RKO (cell line): ENCODE measurements at places on chromosomes 6 and 20.

- no peak for DNase-seq
Observed at GRCh38 chr6:156957931-156958547, 180.9 kb downstream of the ARID1B start.

DNA sequence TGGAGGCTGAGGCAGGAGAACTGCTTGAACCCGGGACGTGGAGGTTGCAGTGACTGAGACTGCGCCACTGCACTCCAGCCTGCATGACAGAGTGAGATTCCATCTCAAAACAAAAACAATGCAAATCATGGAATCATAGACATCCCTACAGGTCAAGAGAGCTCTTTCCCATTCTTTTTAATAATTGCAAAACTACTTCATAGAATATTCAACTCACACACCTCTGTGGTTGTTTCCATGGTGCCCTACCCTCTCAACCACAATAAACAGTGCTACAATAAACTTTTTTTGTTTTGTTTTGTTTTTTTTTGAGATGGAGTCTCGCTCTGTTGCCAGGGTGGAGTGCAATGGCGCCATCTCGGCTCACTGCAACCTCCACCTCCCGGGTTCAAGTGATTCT, 11.8 kb upstream of the ADNP start:
- DNase-seq, result no peak

GRCh38 chr6:11067348-11067747, 23.2 kb upstream of the ELOVL2 start:
- DNase-seq, result no peak

- DNase-seq, result peak; percentile 45
Observed at GRCh38 chr20:46368902-46369268, 37.5 kb downstream of the ELMO2 start.

DNA sequence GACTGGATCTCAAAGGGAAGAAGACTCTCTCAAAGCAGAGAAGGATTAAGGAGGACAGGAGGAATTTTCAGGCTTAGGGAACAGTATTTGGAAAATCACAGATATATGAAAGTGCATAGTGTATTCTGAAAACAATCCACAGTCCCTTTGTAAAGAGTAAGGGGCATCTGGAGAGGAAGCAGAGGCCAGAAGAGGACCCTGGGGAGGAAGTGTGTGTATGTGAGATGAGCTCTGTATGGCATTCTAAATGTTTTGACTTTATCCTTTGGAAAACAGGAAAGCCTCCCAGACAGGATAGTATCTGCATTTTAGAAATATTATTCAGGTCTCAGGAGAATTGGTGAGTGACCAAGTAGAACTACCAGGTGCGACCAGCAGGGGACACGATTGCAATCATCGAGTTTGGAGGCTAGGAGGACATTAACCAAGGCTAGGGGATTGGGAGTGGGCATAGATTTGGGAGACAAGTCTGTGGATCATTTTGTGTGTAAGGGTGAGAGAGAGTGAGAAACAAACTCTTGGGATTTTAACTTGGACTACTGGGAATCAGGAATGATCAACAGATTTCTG, 38.3 kb upstream of the FAM184A start:
- DNase-seq, result no peak

DNA sequence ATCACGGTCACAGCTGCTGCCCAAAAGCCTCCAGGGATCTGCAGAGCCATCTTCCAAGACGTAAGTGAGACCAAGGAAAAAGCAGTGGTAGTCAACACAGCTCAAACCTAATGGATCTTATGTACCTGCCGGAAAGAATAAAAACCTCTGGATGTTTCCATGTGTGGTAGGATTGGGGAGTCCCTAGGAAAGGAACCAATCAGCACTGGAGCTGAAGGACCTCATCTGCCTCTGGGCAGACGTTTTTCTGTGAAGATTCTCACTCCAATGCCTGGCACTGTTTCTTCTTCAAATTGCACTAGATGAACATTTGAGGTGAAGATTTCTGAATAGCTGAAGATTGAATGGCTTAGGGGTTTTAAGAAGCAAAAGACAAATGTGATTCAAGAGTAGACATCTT, at the start of gene HLA-DQB2:
Gene HLA-DQB2 (minus strand): TSS at position 112 of the 400 bp plus-strand sequence. CDS start 62 bp downstream, at position 50.
- no peak for DNase-seq

GRCh38 chr6:50825375-50826036, 6.8 kb downstream of the TFAP2B start:
- DNase-seq, result no peak

DNA sequence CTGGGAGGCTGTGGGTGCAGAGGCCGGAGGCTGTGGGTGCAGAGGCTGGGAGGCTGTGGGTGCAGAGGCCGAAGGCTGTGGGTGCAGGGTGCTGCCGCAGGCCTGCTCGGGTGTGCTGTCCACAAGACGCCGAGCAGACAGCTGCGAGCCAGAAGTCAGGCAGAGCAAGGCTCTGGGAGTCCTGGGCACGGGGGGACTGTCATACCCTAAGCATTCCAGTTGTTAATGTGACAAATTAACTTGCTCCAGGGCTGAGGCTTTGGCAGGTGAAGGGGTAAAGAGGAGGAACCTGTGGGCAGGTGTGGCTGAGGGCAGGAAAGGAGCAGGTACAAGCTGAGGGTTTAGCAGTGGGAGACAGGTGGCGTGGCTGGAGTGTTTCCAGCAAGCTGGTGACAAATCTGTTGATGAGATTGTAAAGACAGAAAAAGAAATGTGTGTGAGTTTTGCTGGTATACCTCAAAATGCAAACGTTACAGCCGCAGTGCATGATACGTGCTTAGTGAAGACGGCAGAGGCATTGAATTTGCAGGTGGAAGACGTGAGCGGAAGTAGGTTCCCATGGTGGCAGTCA, 14.2 kb upstream of the ADRM1 start:
- no peak for DNase-seq

GRCh38 chr20:38890497-38890818, 35.8 kb upstream of the FAM83D start:
- DNase-seq, result no peak

DNA sequence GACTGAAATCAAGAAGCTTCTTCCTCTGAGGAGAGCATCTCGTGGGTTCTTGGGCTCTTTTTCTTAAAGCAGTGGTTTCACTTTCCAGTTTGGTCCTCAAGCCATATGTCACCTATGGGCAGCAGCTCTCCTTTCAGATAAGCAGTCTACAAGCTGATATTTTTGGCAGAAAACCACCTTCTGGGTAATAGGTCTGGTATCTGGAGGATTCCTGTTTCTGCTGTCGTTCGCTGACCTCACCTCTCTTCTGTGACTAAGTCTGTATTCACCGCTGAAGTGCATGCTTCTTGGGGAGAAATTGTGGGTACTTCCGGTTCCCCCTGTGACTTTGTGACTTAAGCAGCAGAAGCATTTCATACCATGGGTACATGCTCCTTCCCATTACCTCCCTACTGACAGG, 193.6 kb downstream of the EDN1 start:
- peak; percentile 88 for DNase-seq

GRCh38 chr6:125197795-125198269, 44.3 kb downstream of the TPD52L1 start:
- DNase-seq, result no peak

GRCh38 chr20:2397091-2397490, 16.4 kb downstream of the TGM6 start:
- DNase-seq, result no peak

DNA sequence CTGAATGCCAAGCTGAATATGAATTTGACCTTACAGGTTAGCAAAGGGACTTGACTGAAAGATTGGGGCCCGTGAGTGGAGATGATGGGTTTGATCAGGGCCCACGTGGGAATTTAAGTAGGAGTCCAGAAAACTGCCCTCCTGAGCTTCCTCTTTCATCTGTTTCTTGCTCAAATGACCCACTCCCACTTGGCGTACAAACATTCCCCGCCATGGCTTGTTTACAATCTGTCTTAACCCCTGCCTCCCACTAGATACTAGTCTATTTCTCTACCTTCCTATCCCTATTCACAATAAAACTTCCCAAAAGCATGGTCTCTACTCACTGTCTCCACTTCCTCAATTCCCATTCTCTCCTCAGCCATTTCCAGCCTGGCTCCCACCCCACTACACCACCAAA, 9.4 kb downstream of the MMP9 start:
- DNase-seq, result no peak

DNA sequence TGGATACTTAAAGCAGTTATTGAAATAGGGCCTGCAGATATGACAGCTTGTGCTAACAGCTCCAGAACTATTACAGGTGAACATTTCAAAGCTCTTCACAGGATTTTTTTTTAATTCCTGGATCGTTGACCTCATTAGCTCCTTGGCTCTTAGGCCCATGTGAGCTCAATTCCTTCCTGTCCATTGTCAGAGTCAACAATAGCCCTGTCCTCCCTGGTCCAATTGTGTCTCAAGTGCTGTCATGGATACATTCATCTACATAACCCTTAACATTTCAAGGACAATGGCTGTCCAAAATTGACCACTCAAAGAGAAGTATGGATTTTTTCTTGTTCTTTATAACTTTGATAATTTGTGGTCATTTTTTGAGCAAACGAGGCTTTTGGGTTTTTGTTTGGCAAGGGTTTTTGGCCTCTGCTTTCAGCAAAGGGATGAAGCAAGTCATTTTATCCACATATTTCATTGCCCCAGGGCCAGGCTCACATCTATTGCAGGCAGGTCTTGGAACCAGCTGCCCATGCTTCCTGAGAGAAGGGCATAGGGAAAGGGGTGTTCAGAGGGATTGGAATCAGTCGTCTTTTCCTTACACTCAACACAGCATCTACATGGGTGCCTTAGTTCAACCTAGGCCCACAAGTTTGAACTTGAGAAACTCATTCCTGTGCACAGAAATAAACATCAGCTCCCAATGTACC, 282.1 kb downstream of the TPBG start:
- no peak for DNase-seq

GRCh38 chr6:119218548-119218947, 131.0 kb downstream of the MAN1A1 start:
- DNase-seq, result no peak
